ENCODE measurements at places on chromosomes 5 and 9.
A peak's percentile ranks its signal among the peaks of the same experiment; 100 is the strongest.

DNA sequence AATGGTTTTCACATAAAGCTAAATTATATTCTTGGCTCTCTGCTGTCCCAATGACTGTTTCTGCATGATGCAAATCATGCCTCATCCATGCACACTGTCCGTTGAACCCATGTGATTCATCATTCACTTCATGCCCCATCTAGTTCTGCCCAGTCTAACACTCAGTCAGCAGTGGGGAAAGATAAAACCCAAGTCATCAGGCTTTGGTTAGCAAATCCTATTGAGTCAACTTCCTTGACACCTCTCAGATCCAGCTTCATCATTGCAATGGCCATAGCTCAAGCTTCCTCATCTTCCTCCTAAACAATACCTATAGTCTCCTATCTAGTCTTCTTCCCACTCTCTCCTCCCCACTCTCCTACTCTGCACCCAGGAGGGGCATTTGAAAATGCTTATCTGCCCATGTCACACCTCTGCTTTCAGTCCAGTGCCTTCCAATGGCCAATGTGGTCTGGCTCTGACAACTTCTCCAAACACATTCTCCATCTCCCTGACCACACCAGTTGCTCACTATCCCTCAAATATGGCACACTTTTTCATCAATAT, 266.0 kb upstream of the TRIM32 start:
- no peak for DNase-seq

DNA sequence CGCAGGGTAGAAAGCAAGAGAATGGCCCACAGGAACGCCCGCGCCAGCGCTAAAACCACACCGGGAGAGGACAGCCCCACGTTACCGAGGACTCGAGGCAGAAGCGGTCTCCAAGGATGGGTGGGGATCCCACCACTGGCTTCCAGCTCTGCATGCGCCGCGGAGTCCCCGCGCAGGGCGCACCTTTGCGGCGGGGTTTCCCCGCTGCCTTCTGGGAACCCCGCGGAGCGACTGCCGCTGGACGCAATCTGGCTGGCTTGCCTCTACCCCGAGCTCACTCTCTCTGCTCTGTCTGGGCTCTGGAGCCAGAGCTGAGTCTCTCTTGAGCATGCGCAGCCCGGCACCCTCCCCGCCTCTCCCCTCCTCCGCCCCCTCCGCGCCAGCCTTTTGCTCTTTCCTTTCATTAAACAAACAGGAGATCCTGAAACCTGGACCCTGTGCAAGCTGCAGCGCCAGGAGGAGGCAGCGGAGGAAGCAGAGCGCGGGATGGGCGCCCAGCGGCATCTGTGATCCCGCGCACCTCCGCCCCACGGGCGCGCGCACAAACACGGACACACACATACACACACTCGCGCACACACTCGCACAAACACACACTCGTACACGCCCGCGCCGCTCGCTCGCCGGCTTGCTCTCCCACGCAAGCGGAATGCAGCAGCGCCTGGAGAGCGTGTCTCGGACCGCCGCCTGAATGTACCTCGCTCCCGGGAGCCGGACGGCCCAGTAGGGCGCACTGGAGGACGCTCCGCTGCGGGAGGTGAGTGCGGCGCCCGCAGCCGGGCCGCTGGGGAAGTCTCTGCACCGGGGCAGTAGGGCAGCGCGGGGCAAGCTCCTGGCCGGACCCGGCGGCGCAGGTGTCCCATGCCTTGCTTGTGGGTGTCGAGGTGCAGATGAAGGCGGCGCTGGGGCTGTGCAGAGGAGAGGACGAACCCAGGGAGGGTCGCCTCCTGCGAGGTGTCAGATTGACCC, at the start of gene PLPPR1:
Gene PLPPR1, plus strand, starts transcription at position 382 of the 969 bp plus-strand sequence.
- DNase-seq: peak; percentile 73

- DNase-seq: no peak
Measured at GRCh38 chr5:42985129-42986037, 54.7 kb downstream of the ANXA2R start.

DNA sequence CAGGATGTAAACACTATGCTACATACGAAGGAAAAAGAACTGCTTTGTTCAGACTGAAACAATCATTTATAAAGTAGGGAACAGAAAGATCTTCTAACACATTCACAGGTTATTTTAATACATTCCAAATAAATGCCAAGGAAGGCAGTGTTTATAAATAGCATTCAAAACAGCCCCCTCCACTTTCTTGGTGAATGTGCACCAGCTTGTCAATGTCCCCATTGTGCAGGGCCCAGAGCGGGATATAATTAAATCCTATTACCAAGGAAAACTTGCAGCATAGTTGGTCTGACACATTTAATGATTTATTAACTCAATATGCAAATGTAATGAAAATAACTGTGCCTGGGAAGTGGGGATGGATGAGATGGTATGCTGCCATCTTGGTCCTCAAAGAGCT, 135.9 kb upstream of the RAD23B start:
- DNase-seq: no peak

DNA sequence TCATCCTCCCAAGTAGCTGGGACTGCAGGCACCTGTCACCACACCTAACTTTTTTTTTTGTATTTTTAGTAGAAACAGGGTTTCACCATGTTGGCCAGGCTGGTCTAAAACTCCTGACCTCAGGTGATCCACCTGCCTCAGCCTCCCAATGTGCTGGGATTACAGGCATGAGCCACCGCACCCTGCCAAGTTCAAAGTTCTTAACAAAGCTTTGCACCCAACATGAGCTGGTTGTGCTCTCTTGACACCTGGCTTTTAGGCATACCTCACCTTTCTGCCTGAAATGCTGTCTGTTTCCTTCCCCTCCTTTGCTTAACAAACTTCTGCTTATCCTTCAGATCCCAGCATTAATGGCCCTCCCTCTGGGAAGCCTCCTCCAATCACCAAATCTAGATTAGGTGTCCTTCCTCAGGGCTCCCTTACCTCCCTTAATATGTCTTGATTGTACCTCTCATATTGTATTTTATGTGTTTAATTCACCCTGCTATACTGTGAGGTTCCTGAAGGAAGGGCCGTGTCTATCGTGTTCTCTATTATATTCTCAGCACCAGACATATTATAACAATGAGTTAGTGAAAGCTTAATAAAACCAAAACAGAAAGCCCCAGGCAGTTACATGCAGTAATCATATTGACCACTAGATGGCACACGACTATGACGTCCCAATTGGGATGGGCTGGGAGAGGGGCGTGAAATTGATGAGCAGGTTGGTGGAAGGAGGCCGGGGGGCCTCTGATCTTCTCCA, 62.9 kb upstream of the PPARGC1B start:
- no peak for DNase-seq

- DNase-seq: peak; percentile 47
Measured at GRCh38 chr9:124206391-124206790, 51.4 kb upstream of the NEK6 start.

GRCh38 chr9:5559659-5560058, 49.3 kb downstream of the PDCD1LG2 start:
- DNase-seq: no peak

GRCh38 chr5:86175224-86175623, 442.5 kb upstream of the COX7C start:
- no peak for DNase-seq

DNA sequence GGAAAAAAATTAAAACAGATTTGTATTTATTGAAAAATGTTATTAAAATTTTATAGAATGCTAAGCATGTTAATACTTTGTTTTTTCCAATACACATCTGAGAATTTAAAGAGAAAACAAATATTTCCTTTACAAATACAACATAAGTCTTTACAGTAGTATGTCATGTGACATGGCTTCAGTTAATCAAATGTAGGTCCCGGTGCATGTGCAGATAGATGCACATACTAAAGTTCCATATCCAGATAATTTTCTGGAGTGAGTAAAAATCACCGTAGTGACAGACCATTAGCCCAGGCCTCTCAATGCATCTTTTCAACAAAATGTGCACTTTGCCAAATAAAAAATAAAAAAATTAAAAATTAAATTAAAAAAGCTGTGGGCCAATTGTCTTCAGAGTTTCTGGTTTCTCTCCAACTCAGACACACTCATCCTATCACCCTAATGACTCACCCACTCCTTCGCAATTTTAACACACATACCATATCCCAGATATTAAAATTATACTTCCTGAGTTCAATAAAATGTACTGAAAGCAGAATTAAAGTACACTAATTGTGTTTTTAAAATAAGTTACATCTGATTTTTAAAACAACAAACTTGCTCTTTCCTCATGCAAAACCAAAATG, 508.1 kb downstream of the NR2F1-AS1 start:
- DNase-seq: no peak

- no peak for DNase-seq
Measured at GRCh38 chr5:167967494-167968177, 323.8 kb upstream of the WWC1 start.

- DNase-seq: no peak
Measured at GRCh38 chr9:129732100-129732499, 20.7 kb downstream of the PTGES start.

- DNase-seq: no peak
Measured at GRCh38 chr9:130979591-130980385, 29.2 kb upstream of the LAMC3 start.

DNA sequence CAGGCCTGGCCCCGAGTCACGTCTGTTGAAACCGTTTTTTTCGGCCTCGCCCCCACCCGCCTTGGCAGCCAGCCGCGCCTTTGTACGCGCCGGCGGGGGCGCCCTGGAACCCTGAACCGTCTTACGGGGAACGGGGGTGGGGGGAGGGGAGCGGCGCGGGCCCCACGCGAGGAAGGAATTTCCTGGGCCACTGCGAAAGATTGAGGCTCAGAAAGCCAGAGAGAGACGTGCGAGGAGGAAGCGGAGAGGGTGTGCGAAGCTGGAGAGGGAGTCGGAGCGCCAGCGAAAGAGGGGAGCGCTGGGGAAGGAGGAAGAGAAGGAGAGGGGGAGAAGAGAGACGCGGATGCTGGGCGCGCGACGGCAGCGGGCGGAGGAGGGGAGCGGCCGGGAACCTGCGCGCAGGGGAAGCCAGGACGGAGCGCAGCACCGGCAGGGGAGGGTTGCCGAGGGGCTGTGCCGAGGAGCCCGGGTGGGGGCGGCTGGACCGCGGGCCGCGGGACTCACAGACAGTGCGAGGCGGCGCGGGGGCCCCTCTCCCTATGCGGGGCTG, 4.6 kb upstream of the PRDM12 start:
- DNase-seq: no peak

- no peak for DNase-seq
Measured at GRCh38 chr5:179308563-179309382, 36.5 kb downstream of the ADAMTS2 start.

- no peak for DNase-seq
Measured at GRCh38 chr5:169781420-169782345, 144.6 kb downstream of the DOCK2 start.

All from NCI-H187 (cell line).